ENCODE measurements at places on chromosomes 5 and 9.

DNA sequence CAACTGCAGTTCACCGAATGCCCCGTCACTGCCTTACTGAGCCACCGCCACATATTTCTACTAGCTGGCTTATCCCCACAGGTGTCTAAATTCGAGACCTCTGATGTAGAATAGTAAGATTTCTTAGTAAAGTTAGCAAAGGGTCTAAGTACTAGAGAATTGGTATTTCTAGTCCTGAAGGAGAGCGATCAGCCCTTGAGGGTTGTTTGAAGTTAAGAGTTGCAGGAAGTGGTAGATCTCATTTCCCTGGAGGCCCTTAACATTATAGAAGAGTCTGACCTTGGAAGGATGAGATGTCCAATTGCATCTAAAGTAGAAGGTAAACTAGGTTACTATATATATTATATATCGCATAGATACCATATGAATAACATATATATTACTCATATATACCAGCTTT lies 451.8 kb downstream of the CCDC171 start:
- DNase-seq = no peak

GRCh38 chr5:7066471-7067235 lies 329.3 kb upstream of the ADCY2 start:
- no peak for DNase-seq

DNA sequence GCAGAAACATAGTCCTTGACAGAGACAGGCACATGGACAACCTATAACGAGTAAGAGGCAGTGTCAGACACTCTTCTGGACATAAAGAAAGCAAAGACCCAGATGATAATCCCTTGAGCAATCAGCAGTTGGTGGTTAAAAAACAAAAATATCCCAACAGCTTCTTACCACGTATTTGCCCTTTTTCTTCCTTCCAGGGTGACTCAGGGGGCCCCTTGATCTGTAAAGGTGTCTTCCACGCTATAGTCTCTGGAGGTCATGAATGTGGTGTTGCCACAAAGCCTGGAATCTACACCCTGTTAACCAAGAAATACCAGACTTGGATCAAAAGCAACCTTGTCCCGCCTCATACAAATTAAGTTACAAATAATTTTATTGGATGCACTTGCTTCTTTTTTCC lies 9.5 kb downstream of the GZMK start:
- DNase-seq = no peak

DNA sequence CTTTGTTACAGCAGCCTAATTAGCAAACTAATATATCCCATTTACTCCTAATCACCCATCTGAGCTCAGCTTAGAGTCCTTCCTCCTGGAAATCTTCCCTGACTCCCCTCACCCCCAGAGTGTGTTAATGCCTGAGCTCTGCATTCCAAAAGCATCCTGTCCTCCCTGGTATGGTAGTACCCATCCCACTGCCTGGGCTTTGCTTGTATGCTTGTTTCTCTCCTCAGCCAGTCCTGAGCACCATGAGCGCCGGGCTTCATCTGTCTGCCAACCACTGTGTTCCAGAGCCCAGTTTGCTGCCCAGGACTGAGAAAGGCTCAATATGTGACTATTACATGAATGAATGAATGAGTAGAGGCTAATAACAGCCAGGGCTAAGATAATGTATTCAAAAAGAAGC lies 272.4 kb downstream of the CDK5RAP2 start:
- DNase-seq = no peak

DNA sequence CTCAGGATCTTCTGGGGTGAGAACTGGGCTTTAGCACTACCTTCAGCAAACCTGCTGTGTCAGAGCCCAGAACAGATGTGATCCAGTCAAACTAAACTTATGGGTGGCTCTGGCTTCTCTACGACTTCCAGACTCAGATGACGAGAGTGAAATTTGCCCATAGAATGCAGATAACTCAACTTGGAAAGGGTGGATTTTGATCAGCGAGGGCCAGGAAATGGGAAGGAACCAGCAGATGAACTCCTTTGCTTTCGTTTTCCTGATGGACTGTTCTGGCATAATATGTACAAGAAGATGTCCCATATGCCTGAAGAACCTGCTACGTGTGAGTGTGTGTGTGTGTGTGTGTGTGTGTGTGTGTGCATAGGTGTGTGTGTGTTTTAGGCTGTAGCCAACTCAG lies 132.0 kb upstream of the MOCS2 start:
- no peak for DNase-seq

GRCh38 chr9:90872835-90873294 lies 71.2 kb downstream of the SYK start:
- DNase-seq = peak; percentile 11

Data from AG10803 (cell line).